Mammary epithelial cell (primary cell): ENCODE measurements at places on chromosomes 13 and 19. TPM values are rescaled to one million over a fixed set of nuclear protein-coding genes. Genes with fewer than 3 reads are reported as not detected.

Gene LHFPL6
- 26.2 TPM for polyA plus RNA-seq

Gene CEBPA
- polyA plus RNA-seq: 1.1 TPM

Gene MAG
- not detected for polyA plus RNA-seq

Gene GTPBP3
- 12.5 TPM for polyA plus RNA-seq

Gene FCAR
- polyA plus RNA-seq: not detected

Gene ZNF93
- polyA plus RNA-seq: 1.4 TPM

Gene XAB2
- 31.9 TPM for polyA plus RNA-seq

Gene DPF1
- 1.6 TPM for polyA plus RNA-seq

Gene CEACAM20
- not detected for polyA plus RNA-seq

Gene ANGPTL8
- not detected for polyA plus RNA-seq

Gene SPACA4
- not detected for polyA plus RNA-seq

Gene STOML3
- not detected for polyA plus RNA-seq

Gene C19orf67
- not detected for polyA plus RNA-seq

DNA sequence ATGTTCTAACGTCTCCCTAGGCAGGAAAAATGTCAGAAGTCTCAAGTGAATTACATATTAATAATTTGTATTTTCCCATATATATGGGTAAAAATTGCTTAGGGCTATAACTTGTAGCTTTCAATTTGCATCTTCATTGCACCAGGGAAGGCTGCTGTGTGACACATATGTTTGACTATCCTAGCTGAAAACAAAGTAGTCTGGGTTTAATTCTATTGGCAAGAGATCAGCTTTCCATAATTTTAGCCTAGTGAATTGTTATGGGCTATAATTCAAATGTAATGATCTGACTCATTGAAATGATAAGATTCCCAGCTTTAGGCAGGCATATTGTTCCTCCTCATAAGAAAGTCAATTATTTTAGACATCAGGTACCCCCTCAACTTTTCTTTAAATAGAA, 553.1 kb downstream of the DCT start:
- DNase-seq: no peak

GRCh38 chr13:62932256-62932883, 1516.7 kb upstream of the PCDH20 start:
- no peak for DNase-seq

DNA sequence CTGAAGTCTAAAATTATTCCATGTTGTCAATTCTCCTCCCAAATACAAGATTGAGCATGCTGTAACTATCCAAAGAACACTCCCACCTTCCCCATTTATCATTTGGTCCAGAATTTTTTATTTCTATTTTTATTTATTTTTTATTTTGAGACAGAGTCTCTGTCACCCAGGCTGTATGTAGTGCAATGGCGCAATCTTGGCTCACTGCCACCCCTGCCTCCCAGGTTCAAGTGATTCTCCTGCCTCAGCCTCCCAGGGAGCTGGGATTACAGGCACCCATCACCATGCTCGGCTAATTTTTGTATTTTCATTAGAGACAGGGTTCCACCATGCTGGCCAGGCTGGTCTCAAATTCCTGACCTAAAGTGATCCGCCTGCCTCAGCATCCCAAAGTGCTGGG, 306.8 kb downstream of the KLF12 start:
- DNase-seq: no peak

- no peak for DNase-seq
Measured at GRCh38 chr19:47093841-47094240, 19.7 kb downstream of the ZC3H4 start.

GRCh38 chr13:79631051-79631659, 150.2 kb downstream of the NDFIP2 start:
- DNase-seq: peak; percentile 97

GRCh38 chr19:31140717-31141116, 208.5 kb downstream of the TSHZ3 start:
- no peak for DNase-seq

GRCh38 chr19:45040059-45040771, 1.4 kb downstream of the CLASRP start:
- DNase-seq: no peak

DNA sequence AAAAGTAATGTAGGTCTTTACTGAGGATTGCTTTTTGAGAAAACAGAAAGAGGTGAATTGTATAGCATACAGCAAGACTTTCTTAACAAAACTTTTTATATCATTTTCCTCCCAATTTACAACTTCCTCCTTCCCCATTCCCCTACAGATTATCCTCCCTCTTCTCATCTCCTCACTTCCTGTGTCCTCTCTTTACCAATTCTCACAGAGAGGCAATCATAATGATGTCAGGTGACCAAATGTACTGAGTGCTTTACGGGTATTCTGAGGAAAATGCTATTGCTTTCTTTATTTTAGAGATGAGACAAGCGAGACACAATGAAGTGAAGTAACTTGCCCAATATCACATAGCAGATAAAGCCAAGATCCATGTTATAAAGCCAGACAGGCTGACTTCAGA, 1.7 kb upstream of the MTMR6 start:
- DNase-seq: no peak

GRCh38 chr13:40980461-40980860, 38.7 kb downstream of the ELF1 start:
- DNase-seq: no peak

DNA sequence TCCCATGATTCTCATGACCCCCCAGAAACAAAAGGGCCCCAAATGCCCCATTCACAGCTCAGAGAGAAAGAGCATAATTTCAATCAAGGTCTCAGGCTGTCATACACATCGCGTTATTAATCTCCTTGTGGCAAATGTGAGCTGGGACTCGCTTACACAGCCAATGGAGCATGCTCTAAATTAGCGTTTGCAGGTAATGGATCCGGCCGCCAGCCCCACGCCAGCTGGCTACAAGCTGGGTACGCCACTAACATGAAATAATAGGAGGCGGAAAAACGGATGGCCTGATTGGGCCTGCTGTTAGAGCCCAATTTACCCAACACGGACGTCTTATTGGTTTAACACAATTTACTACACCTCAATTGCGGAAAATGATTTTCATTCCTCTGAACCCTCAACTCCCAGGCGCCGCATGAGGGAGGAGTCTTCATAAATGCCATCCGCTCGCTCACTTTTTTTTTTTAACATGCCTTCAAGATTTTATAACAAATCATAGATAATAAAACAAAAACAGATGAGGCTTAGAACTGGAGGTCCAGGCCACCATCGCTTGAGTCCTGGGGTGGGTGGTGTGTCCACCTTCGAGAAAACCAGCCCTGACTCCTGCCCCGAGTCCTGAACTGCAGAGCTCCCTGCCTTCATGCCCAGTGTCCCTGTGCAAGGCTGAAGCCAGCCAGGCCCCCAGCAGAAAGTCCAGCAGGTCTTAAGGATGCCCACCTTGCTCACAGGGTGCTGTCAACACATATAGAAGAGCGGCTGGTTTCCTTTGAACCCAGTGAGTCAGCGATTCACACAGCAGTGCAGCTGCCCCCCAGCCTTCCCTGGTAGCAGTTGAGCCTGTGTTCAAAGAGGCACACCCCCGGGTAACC, 62.1 kb downstream of the PEPD start:
- DNase-seq: no peak

DNA sequence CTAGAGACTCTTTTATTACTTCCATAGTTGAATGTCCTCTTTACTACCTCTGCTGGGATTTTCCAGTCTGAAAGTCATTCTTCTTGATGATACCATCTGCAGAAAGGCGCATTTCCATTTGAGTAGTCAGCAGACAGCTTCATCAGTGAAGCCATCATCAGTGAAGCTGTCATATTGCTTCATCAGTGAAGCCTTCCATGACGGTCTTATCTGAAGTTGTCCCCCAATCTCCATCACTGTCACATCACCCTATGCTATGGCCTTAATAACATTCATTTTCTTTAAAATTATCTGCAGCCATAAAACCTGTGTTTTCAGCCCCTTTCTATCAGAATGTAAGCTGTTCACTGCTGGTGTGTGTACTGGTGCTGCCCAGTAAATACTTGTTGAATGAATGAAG, 151.6 kb downstream of the B3GLCT start:
- DNase-seq: no peak

DNA sequence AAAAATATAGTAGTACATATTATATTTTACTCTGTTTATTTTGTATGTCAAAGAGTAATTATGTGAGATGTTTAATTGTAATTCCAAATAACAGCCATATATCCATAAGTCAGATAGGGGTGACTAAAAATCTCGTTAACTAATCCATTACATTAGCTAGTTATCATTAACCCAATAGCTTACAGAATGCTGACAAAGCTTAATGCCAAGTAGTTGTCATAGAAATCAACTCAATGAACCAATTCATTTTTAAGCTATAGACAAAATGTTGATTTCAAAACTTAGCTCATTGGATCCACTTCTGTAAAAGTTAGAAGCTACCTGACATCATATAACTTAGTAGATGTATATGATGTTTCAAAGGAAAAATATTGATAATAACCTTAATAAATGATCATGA, 206.7 kb upstream of the SLITRK1 start:
- DNase-seq: no peak

GRCh38 chr13:73891805-73892204, 242.4 kb downstream of the KLF12 start:
- no peak for DNase-seq

- no peak for DNase-seq
Measured at GRCh38 chr19:43605875-43606568, 5.9 kb upstream of the SRRM5 start.

DNA sequence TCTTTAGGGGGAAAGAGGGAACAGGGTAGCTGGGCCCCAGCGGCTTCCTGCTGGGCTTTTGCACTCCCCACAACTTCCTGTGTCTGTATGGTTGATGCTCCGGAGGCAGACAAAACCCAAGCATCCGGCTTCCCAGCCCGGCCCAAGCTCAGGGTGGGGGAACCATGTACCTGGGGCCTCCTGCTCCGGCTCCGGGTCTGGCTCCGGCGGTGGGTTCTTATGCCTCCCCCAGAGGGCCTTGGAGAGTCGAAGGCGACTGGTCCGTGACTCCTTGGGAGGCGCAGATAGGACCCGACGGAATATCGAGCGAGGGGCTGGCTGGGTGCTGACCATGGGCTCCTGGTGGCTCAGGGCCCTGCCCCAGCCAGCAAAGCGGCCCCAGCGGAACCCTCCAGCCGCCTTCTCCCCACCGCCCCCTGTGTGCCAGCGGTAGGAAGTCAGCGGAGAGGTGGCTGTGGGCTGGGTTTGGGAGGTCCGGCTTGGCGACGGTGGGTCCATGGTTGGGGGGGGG, 428 bp downstream of the RASAL3 start:
- DNase-seq: no peak

DNA sequence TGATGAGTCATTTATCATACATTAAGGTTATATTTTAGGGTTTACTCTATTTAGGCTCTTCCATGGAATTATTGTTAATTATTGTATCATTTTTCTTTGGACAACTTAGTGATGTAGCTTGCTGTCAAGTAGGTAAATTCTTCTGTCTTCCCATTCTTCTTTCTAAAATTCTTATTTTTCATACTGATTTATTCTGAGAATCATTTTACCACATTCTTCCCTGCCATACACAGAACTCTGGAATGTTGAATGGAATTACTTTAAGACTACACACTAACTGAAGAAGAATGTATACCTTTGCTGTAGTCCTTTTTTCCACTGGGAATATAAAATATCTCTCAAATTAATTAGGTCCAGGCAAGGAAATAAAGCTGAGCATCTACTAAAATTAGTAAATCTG, 24.5 kb upstream of the SLC7A1 start:
- no peak for DNase-seq

DNA sequence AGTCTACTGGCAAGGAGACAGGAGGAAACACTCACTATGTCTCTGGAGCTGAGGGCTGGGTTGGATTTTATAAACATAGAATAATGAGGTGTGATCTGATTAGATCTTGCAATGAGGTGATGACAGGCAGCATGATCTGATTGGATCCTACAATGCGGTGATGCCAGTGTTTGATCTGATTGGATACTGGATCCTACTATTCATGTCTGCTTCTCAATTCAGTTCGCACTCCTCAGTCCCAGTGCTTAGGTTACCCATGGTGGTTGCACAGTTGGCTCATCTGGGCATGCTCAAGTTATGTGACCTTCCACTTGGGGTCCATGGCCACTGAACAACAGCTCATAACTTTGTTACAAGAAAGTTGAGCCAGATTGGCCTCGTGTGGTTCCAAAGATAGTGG, 469.5 kb downstream of the TSHZ3 start:
- no peak for DNase-seq

GRCh38 chr13:50425772-50426171, 410.5 kb downstream of the KCNRG start:
- DNase-seq: no peak

DNA sequence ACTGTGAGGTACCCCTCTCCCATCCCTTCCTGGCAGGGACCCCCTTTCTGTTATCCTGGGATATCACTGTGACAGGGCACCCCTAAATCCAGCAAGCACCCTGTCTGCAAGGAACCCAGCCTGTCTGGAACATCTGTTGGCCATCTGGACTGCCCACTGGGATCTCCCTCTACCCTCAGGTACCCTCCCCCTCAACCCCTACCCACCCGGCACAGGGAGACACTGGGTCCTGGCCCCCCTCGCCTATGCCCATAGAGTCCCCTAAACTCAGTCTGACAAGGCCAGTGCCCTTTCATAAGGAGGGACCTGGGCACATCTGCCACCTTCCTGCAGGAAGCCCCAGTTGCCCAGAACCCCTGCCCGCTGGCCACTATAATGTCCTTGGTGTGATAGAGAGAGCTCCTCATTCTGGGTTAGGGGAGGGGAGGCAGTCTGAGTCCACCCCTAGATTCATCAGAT, 2.8 kb upstream of the SLC27A5 start:
- no peak for DNase-seq

DNA sequence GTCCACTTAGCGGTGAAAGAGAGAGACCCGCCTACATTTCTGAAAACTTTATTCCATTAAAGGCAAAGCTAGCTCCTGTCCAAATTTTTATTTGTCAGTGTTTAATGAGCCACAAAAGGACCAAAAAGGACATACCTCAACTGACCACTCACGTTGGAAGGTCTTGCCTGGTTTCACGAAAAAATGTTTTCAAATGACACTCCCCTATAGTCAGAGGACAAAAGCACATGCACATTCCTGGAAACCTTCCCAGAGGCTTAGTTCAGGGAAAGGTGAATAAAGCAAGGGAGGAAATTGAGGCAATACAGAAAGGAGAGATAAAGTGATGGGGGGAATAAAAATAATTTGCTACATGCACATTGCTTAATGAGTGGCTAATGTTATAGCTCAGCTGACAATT, 55.6 kb downstream of the DOCK9 start:
- no peak for DNase-seq

DNA sequence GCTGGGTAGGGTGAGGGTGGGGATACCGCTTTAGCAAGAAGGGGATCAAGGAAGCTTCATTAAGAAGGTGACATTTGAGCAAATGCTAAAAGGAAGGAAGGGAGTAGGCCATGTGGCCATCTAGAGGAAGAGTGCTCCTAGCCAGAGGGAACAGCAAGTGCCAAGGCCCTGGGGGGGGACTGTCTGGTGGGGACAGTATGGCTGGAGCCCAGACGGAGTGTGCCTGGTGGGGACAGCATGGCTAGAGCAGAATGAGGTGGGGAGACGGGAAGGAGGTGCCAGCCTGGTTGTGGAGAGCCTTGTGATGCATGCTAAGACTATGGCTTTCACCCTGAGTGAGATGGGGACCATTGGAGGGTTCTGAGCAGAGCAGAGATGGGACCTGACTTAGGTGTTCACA, 2.1 kb upstream of the TGFB1 start:
- DNase-seq: no peak

- DNase-seq: no peak
Measured at GRCh38 chr19:33404506-33405253, 31.2 kb downstream of the CEBPG start.
